Adrenal gland (tissue), 19 donors: ENCODE measurements at places on chromosomes 12 and 14. TPM values are rescaled to one million over a fixed set of nuclear protein-coding genes. Genes with fewer than 3 reads are reported as not detected.
A peak's percentile ranks its signal among the peaks of the same experiment; 100 is the strongest.

DNA sequence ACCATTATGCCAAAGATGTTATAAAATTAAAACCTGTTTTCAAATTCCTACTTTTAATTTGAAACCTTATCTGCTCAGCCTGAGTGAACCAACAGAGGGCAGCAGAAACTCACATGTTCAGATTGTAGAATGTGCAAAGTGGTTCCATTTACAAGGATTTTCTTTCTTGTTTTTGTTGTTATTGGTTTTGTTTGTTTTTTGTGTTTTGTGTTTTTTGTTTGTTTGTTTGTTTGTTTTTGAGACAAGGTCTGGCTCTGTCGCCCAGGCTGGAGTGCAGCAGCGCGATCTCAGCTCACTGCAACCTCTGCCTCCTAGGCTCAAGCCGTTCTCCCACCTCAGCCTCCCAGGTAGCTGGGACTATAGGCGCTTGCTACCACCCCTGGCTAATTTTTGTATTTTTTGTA, 22.8 kb upstream of the GARIN2 start:
- DNase-seq = peak; percentile 29
- H3K4me3 ChIP-seq = no peak overlapping the region
- H3K36me3 ChIP-seq = no peaks in the 10 kb centered on the region
- H3K4me1 ChIP-seq = no peaks in the 10 kb centered on the region
- H3K27me3 ChIP-seq = no peaks in the 10 kb centered on the region

DNA sequence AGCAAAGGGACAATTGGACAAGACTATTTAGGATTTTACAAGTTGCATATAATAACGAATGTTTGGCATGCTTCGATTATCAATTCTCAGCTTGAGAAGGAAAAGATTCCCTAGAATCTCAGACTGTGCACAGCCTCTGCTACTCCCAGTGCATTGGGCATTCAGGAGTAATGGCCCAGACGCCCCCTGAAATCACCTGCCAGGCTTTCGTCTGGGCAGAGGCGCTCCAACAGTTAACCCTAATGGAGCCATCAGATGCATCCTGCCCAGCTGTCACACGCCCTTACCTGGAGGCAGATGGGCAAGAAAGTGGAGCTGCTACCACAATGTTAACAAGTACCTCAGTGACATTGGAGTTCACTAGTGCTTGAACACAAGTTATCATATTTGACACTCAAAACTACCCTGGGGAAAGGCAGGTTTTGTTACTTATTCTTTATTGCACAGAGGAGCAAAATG, 927 bp upstream of the LRP6 start:
- H3K4me3 ChIP-seq = peak overlapping the region; percentile 28
- DNase-seq = no peak
- H3K4me1 ChIP-seq = peaks cover 19% of the 10 kb centered on the region
- H3K27me3 ChIP-seq = no peaks in the 10 kb centered on the region
- H3K27ac ChIP-seq = peak overlapping the region; percentile 98

DNA sequence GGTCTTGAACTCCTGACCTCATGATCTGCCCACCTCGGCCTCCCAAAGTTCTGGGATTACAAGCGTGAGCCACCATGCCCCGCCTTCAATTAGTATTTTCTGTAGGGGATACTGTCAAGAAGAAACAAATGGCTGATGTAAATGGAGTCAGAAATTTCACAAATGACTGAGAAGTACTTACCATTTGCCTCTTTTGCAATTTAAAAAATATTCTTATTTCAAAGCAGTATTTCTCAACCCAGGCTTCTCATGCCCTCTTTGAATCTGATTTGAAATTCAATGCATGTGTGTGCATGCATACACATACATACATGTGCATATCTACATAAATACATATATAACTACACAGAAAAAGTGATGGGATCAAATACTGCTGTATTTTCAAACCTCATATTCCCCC, 4.4 kb downstream of the PSMA6 start:
- H3K4me1 ChIP-seq = peaks cover 46% of the 10 kb centered on the region
- no peaks in the 10 kb centered on the region for H3K27me3 ChIP-seq
- no peak overlapping the region for H3K27ac ChIP-seq
- H3K36me3 ChIP-seq = no peaks in the 10 kb centered on the region

DNA sequence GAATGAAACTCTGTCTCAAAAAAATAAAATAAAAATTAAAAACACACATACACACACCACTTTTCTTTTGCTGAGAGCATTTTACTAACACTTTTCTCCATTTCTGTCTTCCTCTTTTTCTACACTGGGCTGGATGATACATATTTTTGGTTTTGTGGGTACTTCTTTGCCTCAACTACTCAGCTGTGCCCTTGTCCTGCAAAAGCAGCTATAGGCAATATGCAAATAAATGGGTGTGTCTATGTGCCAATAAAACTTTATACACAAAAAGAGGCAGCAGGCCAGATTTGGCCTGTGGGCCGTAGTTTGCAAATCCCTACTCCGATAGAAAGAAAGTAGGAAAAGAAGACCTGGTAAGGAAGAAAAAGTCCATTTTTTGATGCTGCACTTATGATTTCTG, 6.5 kb downstream of the CLMN start:
- DNase-seq = no peak
- H3K4me3 ChIP-seq = no peak overlapping the region
- no peaks in the 10 kb centered on the region for H3K4me1 ChIP-seq

- no peak overlapping the region for H3K4me3 ChIP-seq
- no peak for DNase-seq
- H3K27ac ChIP-seq = no peak overlapping the region
These were observed 17.2 kb downstream of the PACS2 start for GRCh38 chr14:105331575-105332349.

DNA sequence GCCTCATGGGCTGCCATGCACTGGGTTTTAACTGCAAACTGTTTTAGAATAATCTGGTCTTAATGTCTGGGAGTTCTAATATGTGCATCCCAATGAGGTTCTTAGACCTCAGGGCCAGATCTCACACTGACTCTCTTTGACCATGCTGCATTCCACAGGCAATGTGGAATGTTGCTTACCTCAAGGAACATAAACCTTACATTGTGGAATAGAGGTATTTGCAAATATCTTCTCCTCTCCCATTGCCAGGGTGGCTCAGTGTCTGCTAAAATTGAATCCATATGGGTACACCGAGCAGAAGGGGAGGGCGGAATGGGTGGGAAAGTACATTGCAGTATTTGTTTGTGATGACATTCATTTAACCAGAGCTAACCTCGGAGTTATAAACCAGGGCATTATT, 78.6 kb downstream of the CHST11 start:
- H3K4me1 ChIP-seq = peaks cover 18% of the 10 kb centered on the region
- no peak overlapping the region for H3K4me3 ChIP-seq
- no peak overlapping the region for H3K27ac ChIP-seq
- no peak for DNase-seq

GRCh38 chr14:92905667-92906066, 17.3 kb upstream of the CHGA start:
- peaks cover 9% of the 10 kb centered on the region for H3K27me3 ChIP-seq
- H3K27ac ChIP-seq = no peak overlapping the region
- DNase-seq = no peak
- H3K4me1 ChIP-seq = no peaks in the 10 kb centered on the region
- no peak overlapping the region for H3K4me3 ChIP-seq

DNA sequence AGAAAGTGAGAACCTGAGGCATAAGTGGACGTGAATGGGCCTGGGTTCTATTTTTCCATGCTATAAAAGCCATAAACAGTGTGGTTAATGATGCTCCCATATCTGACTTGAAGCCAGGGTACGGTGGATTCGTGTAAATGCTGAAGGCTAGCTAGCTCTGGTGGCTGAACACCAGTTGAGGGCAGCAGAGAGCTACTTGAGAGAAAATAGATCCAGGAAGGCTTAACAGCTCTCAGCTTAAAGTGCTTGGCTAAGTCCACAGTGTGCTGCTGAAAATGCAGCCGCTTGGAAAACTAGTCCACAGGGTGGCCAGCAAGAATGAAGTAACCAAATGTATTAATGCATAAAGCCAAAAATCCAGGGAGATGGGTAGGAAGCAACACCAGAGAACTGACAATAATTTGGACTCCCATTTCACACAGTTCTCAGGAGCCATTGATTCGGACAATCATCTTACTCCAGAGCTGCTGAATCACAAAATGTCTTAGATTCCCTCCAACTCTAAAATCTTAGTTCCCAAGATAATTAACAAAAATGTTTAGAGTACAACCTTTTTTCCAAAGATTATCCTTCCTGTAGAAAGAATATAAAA, 15.0 kb upstream of the FOXG1 start:
- no peaks in the 10 kb centered on the region for H3K36me3 ChIP-seq
- H3K4me3 ChIP-seq = no peak overlapping the region
- H3K27ac ChIP-seq = no peak overlapping the region
- no peaks in the 10 kb centered on the region for H3K4me1 ChIP-seq
- DNase-seq = peak; percentile 39

GRCh38 chr12:111780615-111781014, 13.9 kb downstream of the ALDH2 start:
- H3K27me3 ChIP-seq = no peaks in the 10 kb centered on the region
- DNase-seq = no peak
- no peak overlapping the region for H3K4me3 ChIP-seq
- H3K36me3 ChIP-seq = peaks cover 38% of the 10 kb centered on the region
- H3K27ac ChIP-seq = no peak overlapping the region
- H3K4me1 ChIP-seq = peaks cover 13% of the 10 kb centered on the region

DNA sequence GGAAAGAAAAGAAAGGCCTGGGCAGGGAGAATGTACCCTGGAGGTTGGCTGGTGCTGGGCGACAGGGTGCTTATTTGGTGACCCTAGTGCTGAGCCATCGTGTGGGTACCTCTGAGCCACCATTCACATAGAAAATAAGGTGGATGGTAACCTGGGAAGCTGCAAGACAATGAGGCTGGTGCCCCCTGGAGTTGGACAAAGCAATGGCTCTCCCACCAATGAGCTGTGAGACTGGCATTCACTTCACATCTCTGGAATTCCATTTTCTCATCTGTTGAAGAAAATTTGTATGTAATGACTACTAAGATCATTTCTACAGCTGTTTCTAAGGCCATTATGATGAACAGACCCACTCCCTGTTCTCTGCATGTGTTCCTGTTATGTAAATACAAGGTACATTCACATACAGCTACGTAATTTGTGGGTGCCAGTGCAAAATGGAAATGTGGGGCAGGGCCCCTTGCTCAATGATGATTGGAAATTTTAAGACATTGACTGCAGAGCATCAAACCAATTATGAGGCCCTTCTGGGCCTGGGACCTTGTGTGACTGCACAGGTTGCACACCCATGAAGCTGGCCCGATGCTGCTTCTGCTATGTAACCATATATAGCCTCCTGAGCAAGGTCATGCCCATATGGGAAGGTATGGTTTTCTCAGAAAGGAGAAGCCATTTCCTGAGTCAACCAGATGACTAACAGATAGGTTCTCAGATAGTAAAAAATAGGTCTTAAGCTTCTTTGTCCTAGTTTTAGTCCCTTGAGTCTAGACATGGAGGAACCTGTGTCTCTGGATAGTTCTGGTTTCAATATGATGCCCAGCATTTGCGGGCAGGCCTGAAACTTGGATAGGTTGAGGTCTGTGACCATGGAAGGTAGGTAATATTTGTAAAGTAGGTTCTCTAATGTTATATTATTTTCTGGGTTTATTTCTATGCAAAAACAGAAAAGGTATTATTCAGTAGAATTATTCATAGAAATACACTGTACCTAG, 63.4 kb upstream of the IGF1 start:
- no peak overlapping the region for H3K27ac ChIP-seq
- no peak overlapping the region for H3K4me3 ChIP-seq
- H3K4me1 ChIP-seq = no peaks in the 10 kb centered on the region
- no peak for DNase-seq

Gene IRAK3
- 11.7 TPM for total RNA-seq

DNA sequence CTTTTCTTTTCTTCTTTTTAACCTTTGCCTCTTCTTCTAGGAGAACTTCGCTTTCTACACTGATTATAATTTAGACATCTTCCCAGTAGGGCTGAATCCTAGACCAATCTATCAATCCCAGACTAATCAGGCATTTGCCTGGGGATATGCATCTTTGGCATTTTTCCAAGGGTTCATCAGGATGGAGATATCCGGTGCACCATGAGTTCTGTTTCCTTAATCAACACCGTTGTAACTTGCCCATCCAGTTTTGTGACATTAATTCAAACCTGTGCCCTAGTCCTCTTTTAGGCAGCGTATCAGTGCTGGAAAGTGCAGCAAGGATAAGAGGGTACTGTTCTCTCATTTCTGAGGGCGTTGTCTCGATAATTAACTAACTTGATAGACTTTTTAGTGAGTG, 617 bp upstream of the MGP start:
- H3K27ac ChIP-seq = peak overlapping the region; percentile 60
- H3K36me3 ChIP-seq = peaks cover 12% of the 10 kb centered on the region
- H3K4me3 ChIP-seq = no peak overlapping the region
- DNase-seq = no peak
- no peaks in the 10 kb centered on the region for H3K27me3 ChIP-seq

GRCh38 chr14:100165831-100166440, 6.5 kb upstream of the DEGS2 start:
- peaks cover 2% of the 10 kb centered on the region for H3K27me3 ChIP-seq
- no peak overlapping the region for H3K4me3 ChIP-seq
- DNase-seq = no peak
- peaks cover 3% of the 10 kb centered on the region for H3K4me1 ChIP-seq
- H3K27ac ChIP-seq = no peak overlapping the region
- no peaks in the 10 kb centered on the region for H3K36me3 ChIP-seq

DNA sequence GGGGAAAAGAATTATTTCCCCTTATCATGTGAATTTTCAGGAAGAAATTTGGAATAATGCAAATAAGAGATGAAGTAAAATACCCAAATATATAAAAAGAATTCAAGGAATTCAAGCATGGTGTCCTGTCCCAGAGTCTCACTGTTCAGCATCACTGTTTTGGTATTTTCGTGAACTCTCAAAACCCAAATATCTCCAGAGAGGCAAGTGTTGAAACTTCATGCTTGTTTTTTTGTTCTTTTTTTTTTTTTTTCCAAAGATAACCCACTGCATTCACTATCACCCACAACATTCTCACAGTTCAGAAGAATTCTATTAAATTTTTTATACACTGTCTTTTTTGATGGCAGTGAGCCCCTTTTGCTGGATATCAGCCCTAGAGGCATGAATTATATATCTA, 354.9 kb downstream of the DIO2 start:
- DNase-seq = no peak
- H3K36me3 ChIP-seq = no peaks in the 10 kb centered on the region
- no peaks in the 10 kb centered on the region for H3K4me1 ChIP-seq

- H3K36me3 ChIP-seq = no peaks in the 10 kb centered on the region
- DNase-seq = no peak
- no peaks in the 10 kb centered on the region for H3K27me3 ChIP-seq
- H3K4me3 ChIP-seq = no peak overlapping the region
- no peak overlapping the region for H3K27ac ChIP-seq
- no peaks in the 10 kb centered on the region for H3K4me1 ChIP-seq
These were observed 168.4 kb upstream of the LRIG3 start for GRCh38 chr12:59088673-59089072.

GRCh38 chr12:38880288-38880687, 25.1 kb downstream of the CPNE8 start:
- no peaks in the 10 kb centered on the region for H3K36me3 ChIP-seq
- H3K27ac ChIP-seq = no peak overlapping the region
- no peak for DNase-seq
- H3K27me3 ChIP-seq = no peaks in the 10 kb centered on the region
- no peaks in the 10 kb centered on the region for H3K4me1 ChIP-seq

- H3K36me3 ChIP-seq = no peaks in the 10 kb centered on the region
- no peak for DNase-seq
- no peak overlapping the region for H3K27ac ChIP-seq
- H3K4me1 ChIP-seq = no peaks in the 10 kb centered on the region
- no peak overlapping the region for H3K4me3 ChIP-seq
These were observed 235.1 kb downstream of the NRXN3 start for GRCh38 chr14:78405079-78405856.

Gene OASL
- 0.34 TPM for total RNA-seq

Gene IFNG-AS1
- total RNA-seq = not detected

GRCh38 chr14:101561145-101561896, at the start of gene DIO3:
DIO3 (plus strand) TSS chr14:101561495.
- no peak for DNase-seq
- H3K27me3 ChIP-seq = peaks cover 74% of the 10 kb centered on the region
- no peak within 1 kb of the TSS for H3K27ac ChIP-seq
- H3K4me3 ChIP-seq = peak within 1 kb of the TSS; percentile 11
